PC-3 (cell line): ENCODE measurements at places on chromosomes 12 and 14. TPM values are rescaled to one million over a fixed set of nuclear protein-coding genes. Genes with fewer than 3 reads are reported as not detected.

The KRT71 gene
- total RNA-seq: not detected in 2 replicates

DNA sequence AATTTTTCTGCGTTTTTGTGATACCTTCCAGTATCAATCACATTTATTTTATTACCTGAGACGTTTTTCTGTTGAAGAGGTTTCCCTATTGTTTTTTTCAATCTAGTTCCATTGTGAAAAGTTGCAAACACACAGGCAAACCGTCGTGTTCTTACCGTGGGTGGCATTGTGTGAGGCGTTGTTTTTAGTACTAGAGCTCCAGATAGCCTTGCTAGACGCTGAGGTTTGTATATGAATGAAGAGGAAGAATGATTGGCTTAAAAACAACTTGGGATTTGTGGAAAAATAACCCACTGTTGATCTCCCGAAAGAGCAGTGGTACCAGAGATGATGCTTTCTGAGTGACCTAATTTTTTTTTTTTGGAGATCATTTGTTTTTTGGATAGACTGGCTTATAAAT lies 1.0 kb downstream of the SOCS4 start:
- DNase-seq: peak; percentile 29

- DNase-seq: no peak
Measured at GRCh38 chr12:92803903-92804302, 101.1 kb downstream of the PLEKHG7 start.

- DNase-seq: no peak
Measured at GRCh38 chr12:120922279-120922678, 18.1 kb upstream of the SPPL3 start.

DNA sequence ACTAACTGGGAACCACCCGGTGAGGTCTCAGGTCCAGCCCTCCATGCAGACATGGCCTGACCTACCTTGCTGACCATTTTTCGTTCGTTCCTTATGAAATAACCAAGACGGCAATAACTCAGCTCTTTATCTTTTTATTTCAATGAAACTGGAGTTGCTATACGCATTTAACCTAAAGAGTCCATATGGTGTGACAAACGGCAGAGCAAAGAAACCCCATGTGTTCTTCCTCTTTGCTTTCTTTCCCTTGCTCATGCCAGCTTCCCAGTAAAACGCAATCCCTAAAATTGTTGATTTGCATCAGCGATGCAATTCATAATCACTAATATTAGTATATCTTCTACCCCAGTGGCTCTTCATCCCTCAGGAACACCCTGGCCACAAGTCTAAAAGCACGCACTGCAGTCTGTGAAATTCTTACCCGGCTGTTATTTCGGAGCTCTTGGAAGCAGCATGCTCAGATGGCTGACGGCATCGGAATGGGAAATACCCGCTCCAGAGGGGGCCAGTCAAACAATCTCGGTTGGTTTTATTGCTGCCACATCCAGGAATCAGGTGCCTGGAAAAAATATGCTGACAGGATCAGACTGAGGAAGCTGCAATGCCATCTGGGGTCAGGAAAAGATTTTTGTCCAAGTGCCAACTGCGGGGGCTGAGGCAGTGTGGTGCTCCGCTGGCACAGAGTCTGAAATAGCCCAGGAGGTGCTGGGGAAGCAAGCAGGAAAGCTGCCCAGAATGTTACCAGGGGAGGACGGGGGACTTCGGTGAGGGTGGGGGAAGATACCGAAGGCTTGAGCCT lies 28.2 kb upstream of the KCNA1 start:
- DNase-seq: no peak

The HHIPL1 gene
- total RNA-seq: 0.84 and 0.92 TPM in 2 replicates

DNA sequence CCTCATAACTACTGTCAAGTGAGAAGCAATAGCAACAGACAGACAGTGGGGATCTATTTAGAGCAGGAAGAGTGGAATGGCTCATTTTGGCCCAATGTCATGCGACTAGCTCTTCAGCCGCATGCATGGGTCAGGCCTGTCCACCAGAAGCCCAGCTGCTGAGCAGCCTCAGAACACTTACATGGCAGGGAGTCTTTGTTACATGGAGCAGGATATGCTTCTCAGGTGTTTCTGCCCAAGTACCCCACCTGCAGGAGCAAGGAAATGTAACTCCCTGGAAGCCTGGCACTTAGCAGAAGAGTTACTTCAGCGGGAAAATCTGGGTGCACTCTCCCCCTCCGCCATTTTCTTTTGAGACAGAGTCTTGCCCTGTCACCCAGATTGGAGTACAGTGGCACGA lies 73.5 kb upstream of the ARHGAP5 start:
- no peak for DNase-seq

The RNASE3 gene
- total RNA-seq: not detected in 2 replicates

- DNase-seq: no peak
Measured at GRCh38 chr12:109446869-109447268, 30.2 kb downstream of the KCTD10 start.

The APPL2 gene
- 36.2 and 42.2 TPM in 2 replicates for total RNA-seq

The CD163L1 gene
- 0.35 and 0.66 TPM in 2 replicates for total RNA-seq

DNA sequence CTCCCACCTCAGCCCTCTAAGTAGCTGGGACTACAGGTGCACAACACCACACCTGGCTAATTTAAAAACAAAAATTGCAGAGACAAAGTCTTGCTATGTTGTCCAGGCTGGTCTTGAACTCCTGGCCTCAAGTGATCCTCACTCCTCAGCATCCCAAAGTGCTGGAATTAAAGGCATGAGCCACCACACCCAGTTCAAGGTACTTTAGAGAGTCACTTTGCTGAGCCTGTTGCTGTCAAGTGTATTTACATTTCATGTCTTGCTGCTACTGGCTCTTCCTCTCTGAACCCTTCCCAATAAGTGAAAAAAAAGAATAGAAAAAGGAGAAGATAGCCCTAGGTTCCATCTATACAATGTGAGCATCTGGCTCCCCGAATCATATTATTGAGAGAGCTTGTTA lies 38.4 kb downstream of the SLCO1A2 start:
- DNase-seq: no peak

The ESR2 gene
- 0.18 and 0.35 TPM in 2 replicates for total RNA-seq

GRCh38 chr14:103765526-103765925 lies 49.9 kb downstream of the ZFYVE21 start:
- no peak for DNase-seq

The NANOG gene
- total RNA-seq: not detected in 2 replicates

DNA sequence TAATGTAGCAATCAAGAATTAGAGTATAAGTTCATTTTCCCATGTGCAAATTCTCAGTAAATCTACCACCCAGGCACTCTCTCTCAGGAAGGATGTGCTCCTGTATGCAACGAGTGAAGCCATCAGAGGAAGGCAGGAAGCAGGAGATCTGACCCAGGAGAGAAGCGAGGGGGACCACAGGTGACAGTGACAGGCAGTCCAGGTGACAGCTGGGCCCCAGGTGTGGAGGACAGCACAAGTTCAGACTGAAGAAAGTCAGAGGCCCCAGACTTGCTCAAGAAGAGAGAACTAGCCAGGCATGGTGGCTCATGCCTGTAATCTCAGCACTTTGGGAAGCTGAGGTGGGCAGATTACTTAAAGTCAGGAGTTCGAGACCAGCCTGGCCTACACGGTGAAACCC lies 13.8 kb downstream of the CLMN start:
- DNase-seq: no peak

The PSMA6 gene
- total RNA-seq: 307 and 308 TPM in 2 replicates

- no peak for DNase-seq
Measured at GRCh38 chr12:38697289-38697688, 208.1 kb downstream of the CPNE8 start.
